ENCODE measurements at places on chromosomes 5 and 9.

GRCh38 chr5:38765399-38765861, 80.4 kb upstream of the OSMR start:
- peak; percentile 53 for DNase-seq

DNA sequence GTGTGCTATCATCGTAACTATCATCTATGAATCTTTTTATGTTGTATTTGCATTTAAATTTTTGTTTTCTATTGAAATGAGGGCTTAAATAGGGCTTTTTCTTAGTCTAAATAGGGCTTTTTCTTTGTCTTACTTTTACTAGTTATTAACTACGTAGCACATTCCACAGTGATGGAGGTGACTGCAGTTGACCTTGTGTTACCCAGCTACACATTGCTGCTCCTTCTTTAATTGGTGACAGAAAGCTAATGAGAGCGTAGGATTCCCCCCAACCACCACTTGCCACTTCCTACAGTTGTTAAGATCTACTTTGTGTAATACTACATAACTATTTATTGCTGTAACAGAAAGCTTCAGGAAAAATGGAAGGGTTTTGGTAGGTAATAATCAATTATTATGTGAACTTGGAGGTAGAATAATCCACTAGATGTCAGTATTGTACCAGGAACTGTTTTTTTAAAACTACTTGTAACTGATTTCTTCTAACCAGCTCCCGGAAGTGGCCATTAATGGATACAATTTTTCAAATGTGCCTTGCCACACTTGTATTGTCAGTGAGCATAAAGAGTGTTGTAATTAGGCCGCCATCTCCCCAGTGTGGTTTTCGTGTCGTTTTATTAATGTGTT, 18.0 kb downstream of the MTRR start:
- peak; percentile 42 for DNase-seq

DNA sequence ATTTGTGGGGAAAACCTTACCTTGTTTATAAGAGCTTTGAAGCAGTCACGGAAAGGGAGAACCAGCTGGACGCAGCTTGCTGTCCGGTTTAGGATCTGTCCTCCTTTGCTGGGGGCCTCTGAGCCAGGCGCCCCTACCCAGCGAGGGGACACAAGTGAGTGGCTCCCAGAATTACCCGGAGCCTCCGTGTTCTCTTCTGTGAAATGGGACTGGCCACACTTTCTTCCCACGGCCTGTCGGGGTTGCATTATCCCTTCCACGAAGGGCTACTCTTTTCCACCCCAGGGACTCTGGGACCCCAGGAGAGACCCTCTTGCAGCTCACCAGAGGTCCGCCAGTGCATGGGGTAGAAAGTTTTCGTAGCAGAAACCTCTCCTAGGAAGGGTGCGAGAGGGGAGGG, 477 bp upstream of the GBGT1 start:
- no peak for DNase-seq

- DNase-seq: no peak
These were observed 7.2 kb downstream of the FOXD1 start for GRCh38 chr5:73441378-73441777.

DNA sequence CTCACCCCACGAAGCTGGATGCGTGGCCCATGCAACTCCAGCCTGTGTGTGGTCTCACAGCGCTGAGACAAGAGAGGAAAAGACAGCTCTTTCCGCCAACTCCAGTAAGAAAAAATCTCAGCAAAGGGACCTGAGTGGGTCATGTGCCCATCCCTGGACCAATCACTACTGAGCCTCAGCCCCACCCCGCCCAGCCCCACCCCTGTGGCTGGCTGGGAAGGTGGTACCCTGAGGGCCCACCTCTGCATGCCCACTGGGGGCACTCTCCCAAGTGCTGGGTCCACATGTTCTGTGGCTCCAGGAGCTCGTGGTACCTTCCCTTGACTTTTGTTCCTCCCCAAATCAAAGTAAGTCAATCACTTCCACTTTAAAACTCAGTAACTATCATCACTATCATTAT, 105.1 kb upstream of the SMIM23 start:
- DNase-seq: peak; percentile 1

GRCh38 chr5:52682492-52682891, 105.2 kb upstream of the ITGA1 start:
- peak; percentile 6 for DNase-seq

Measured in NCI-H82 (cell line).